ENCODE measurements at places on chromosomes 13 and 19.

DNA sequence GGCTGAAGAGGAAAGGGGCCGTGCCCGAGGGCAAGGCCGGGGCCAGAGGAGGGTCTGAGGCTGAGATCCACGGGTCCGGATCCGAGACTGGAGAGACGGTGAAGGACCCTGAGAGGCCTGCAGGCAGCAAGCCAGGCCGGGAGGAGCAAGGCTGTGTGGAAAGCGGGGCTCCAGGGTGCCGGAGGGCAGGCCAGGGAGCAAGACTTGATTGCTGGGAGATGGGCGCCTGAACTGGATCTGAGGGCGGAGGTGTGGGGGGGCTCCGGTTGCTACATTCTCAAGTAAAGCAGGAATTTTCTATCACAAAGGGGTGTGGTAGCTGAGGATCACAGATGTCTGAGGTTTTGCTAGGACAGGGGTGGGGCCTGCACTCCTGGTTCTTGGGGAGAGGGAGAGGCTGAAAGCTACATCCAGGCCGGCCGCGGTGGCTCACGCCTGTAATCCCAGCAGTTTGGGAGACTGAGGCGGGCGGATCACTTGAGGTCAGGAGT, 3.8 kb downstream of the MAMSTR start:
- ATAC-seq = no peak

DNA sequence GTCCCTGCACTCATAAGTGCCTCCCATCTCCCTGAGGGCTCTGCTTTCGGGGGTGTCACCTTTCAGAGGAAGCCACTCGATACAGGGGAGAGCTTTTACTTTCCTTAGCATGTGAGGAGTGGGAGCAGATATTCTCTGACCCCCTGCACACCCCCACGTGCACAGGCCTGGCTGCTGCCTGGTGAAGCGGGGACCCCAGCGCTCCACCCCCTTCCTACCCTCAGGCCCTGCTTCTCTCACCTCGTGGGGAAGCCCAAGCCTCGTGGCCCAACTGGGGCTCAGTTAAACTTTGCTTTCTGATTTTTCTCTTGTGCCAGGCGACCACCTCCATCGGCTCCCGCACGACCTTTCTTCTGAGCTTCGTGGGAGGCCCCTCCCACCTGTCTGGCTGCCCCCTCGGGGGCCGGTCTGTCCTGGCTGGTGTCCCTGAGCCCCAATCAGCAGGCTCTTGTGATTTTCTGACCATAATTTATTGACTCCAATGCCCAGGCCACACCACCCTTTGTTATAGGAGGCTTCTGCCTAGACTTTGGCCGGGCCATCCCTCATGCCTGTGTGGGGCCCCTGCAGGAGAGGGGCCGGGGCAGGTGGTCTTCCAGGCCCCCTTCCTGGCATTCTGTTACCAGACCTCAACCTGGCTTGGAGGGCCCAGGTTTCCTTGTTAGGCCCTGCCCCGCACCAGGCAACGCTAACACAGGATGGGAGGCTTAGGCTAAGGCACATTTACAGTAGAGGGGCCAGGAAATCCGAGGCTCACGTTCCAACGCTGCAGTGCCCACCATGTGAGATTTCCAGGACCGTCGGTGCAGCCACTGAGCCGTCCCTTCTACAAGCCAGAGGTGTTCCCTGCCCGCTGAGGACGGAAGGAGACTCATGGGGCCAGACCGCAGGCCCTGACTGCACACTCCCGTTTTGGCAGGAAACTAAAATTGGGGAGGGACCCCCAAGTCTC, 3.7 kb downstream of the TMED1 start:
- ATAC-seq = no peak

DNA sequence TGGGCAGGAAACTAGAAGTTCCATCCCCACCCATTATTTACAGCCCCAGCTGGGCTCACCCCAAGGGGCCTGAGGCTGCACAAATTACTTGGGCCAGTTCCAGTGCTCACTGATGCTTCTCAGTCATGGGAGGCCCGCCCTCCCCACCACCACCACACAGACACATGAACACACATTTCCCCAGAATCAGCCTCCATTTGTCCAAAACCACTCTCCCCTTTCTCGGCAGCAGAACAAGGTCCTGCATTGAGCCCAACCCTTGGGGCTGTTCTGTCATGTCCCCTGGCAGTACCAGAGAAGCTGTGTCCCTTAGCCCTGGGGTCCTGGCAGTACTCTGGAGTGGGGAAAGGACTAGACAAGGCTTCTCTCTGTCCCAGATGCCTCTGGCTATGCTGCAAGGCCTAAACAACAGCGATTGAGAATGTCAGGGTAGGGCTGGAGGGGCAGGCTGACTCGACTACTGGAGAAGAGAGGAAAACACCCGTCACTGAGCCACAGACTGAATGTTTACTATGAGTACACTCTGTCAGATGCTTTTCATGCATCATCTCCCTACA, 21.8 kb downstream of the SAMD4B start:
- peak; percentile 41 for ATAC-seq

- ATAC-seq = no peak
Observed at GRCh38 chr13:35925669-35926068, 205.5 kb downstream of the DCLK1 start.

DNA sequence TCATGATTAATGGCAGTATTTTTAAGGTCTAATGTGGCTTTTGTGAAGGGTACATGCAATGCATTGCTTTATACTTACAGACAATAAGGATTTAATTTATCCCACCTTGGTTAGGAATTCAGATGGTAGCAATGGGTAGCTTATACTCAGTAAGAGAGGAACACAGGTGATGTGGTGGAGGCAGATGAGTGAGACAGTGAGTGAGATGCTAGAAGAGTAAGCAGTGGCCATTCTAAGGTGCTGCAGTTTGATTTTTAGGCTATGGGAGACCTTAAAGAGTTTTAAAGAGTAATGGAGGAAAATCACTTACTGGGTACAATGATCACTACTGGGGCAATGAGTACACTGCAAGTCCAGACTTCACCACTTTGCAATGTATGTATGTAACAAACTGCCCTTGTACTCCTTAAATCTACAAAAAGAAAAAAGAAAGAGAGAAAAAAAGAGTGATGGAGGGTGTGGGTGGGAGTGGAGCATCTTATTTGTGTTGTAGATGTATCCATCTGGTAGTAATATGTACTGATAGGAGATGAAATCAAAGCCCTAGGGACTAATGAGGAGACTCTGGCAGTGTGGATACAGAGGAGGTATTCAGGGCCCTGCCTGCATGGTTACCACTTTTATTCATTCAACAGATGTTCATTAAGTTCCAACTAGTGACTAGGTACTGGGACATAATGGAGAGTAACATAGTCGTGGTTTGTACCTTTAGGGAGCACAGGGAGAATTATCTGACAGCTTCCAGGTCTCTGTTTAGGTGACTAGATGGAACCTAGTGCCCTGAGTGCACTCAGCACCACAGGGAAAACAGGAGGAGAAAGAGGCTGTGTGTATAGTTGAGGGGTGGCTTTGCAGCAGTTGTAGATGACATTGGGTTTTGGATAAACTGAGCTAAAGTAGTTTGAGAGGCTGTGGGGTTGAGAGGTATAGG, 99.0 kb downstream of the GPC6 start:
- no peak for ATAC-seq

GRCh38 chr19:39183104-39183503, 13.7 kb upstream of the NCCRP1 start:
- peak; percentile 53 for ATAC-seq

- ATAC-seq = no peak
Observed at GRCh38 chr19:47676811-47677210, 36.4 kb upstream of the EHD2 start.

DNA sequence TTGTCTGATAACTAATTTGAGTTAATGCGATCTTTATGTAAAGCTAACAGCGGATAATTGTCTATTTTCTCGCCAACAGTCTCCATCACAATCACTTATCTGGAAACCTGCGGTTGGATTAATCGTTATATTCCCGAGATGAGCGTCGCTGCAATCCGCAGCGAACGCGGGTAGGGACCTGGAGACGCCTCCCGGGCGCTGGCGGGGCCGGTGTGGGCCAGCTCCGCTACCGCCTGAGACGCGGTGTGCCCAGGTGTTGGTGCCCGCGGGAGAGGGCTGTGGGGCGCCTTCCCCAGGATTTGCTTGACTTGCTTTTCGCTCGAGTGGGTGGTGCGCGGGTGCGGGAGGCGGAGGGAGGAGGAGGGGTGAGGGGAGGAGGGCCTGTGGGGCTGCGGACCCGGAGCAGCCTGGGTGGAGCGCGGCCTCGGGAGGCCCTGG, 38.3 kb downstream of the SOX1 start:
- no peak for ATAC-seq

DNA sequence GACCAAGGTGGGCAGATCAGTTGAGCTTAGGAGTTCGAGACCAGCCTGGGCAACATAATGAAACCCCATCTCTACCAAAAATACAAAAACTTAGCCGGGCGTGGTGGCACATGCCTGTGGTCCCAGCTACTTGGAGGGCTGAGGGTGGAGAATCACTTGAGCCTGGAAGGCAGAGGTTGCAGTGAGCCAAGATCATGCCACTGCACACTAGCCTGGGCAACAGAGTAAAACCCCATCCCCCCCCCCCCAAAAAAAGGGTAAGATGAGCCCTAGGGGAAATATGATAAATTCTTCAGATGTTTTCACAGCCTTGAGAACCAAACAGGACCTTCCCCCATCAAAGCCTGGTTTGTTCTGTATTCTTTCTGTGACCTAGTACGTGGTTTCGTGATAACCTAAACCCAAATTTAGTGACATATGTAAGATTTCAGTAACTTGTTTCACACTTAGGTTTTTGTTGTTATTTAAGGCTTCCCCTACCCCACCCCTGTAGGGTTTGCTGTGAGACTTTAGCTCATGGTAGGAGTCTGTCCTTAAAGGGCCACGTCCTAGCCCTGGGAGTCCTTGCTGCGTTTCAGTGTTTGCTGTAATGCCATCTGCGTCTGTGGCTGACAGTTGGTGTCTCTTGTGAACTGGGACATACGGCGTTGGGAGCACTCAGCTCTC, 49.6 kb downstream of the MYO9B start:
- ATAC-seq = peak; percentile 5

- ATAC-seq = no peak
Observed at GRCh38 chr13:95160112-95160906, 140.9 kb downstream of the ABCC4 start.

- peak; percentile 29 for ATAC-seq
Observed at GRCh38 chr19:18397242-18398202, at the start of gene LRRC25. Gene LRRC25 (minus strand): TSS chr19:18397622. CDS start chr19:18396963, 659 bp downstream.

- ATAC-seq = no peak
Observed at GRCh38 chr19:49592486-49593232, 1.7 kb downstream of the PRR12 start.

- no peak for ATAC-seq
Observed at GRCh38 chr13:112347986-112348385, 28.2 kb upstream of the SPACA7 start.

DNA sequence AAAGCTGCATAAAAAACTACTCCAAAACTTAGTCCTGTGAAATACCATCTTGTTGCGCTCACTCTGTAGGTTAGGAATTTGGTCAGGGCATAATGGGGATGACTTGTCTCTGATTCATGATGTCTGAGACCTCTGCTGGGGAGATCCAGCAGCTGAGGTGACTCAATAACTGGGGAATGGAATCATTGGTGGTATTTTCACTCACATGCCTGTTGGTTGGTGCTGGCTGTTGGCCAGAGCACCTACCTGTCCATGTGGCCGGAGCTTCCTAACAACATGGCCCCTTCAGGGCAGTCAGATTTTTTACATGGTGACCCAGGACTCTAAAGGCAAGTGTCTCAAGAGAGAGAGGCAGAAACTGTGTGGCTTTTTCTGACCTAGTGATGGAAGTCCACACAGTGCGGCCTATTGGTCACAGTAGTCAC, 7.4 kb upstream of the ESD start:
- peak; percentile 62 for ATAC-seq

- ATAC-seq = no peak
Observed at GRCh38 chr13:26255691-26256277, 1.9 kb downstream of the CDK8 start.

- no peak for ATAC-seq
Observed at GRCh38 chr13:110303644-110304043, 3.3 kb downstream of the COL4A1 start.

DNA sequence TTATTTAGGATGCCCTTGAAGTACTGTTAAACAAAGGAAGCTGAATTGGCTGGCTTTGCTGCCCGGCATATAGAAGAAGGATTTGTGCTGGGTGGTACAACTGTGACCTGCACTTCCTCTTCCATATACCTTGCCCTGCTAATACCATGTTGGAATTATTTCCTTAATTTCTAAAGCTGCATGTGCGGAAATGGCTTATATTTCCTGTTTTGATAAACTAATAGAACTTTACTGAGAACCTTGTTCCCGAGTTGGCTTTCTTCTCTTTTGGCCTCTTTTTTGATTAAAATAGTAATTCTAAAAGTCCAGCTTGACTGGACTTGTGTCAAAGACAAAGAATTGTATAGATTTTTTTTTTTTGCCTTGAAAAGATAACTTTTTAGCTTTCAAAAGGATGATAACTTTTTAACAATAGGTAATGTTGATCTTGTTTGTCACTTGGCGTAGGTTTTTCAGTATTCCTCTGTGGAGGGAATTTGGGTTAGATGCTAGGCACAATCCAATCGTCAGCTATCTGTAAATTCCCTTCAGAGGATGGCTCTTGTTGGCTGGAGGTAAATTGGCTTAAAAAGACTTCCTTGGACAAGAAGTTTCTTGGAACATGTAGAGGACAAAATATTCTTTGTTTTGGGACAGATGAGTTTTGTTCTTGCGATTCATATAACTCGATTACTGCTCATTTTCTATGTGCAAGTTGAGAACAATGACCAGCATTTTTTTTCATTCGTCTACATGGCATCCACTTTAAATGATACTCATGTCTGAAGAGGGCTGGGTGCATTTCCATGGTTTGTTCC, 41.4 kb downstream of the COL4A2 start:
- ATAC-seq = peak; percentile 2

- ATAC-seq = no peak
Observed at GRCh38 chr13:51148952-51149573, 38.0 kb upstream of the C13orf42 start.

- no peak for ATAC-seq
Observed at GRCh38 chr19:29372921-29373797, 152.6 kb upstream of the VSTM2B start.

- peak; percentile 31 for ATAC-seq
Observed at GRCh38 chr19:16386619-16387240, 62.1 kb downstream of the KLF2 start.

DNA sequence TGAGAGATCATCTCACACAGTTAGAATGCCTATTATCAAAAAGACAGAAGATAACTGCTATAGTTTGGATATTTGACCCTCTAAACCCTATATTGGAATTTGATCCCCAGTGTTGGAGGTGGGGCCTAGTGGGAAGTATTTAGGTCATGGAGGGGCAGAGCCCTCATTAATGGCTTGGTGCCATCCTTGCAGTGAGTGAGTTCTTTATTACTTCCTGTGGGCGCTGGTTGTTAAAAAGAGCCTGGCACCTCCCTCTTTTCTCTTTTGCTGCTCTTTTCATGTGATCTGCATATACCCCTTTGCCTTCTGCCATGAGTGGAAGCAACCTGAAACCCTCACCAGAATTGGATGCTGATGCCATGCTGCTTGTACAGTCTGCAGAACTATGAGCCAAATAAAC, 66.8 kb downstream of the TDRD3 start:
- ATAC-seq = no peak

- ATAC-seq = no peak
Observed at GRCh38 chr19:30710721-30711120, 338.5 kb downstream of the ZNF536 start.

DNA sequence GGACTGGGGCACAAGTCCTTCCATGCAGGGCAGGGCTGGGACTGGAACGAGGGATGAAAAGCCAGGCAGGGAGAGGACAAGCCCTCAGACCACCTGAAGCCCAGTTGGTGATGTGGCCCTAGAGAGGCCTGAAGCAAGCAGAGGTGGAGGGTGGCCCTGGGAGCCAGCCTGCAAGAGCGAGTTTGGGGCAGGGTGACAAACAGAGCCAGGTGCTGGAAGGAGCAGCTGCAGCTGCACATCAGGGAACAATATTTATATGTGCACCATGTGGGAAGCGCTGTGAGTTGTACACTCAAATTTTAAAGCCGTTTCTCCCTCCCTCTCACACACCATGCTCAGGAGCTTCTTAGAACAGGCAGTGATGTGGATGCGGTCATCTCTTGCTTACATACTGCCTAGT, 67.8 kb downstream of the FGF9 start:
- no peak for ATAC-seq
